Stimulated activated CD4-positive, alpha-beta T cell treated with anti-CD3 and anti-CD28 coated beads, TNF-alpha, amount 100 ng/mL, for 1 hour (primary cell): ENCODE measurements at places on chromosomes 5 and 9.

- DNase-seq: no peak
These were observed 189.6 kb downstream of the NR3C1 start for GRCh38 chr5:143213851-143214363.

DNA sequence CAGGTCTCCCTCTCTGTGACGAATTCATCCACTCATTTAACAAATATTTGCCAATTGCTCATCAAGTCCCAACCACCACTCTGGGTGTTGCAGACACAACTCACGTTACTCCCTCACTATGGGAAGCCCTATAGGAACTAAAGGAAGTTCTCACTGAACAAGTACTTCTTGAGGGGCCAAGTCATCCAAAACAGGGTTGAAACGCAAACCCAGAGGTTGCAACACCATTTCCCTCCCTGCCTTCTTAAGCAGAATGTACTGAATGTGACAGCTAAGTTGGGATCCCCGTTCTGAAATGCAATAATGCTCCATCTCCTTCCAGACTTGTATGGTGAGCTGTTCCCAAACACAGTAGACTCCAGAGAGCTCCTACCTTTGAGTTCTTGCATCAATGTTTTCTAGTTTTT, 34.3 kb downstream of the EPB41L4B start:
- DNase-seq: no peak

DNA sequence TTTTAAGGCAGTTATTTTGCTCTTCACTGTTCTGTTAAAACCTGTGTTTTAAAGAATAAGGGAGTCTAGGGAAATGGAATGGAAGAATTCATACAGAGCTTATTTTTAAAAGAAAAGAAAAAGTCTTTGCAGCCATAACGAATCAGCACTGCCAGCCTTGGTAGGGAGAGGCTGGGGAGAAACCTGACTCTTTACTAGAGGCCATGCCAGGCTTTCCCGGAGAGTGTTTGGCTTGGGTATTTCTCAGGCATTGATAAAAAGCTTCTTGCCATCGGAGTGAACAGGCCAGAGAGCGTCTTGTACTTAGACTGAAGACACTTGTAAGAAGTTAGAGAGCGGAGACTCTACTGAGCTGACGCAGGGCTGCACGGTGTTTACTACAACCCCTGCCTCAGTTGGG, 72.7 kb upstream of the NFIL3 start:
- DNase-seq: no peak

DNA sequence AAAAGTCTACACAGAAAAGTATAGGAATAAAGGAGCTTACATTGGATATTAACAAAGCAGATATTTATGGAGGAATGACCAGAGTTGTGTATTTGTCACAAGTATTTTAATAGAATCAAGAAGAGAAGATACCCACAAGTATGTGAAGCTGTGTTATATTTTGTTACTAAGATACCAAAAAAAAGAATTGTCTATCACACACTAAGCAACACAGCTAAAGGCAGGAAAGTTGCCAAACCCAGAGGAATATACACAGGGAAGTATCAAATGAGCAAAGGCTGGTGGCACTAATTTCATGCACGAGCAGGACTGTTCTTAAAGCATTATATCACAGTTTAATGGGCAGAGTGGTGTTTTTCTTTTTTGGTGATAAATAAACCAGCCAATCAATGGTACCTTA, 30.9 kb upstream of the RAI14 start:
- no peak for DNase-seq

GRCh38 chr5:61329550-61330128, 2.4 kb upstream of the ZSWIM6 start:
- DNase-seq: no peak

DNA sequence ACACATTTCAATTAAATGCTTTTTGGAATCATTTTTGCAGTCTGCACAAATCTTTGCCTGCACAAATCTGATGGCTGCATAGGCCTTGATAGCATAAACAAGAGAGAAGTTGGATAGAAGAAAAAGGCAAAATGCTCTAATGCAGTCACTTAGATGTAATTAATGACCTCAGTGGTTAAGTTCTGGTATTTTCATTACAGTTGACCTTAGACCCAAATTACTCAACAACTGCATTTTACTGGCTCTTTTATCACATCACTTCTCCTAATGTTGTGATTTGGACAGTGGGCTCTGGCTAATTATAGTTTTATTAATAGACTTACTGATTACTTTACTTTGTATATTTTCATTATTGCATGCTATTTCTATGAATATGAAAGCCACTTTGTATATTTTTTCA, 34.3 kb downstream of the NTRK2 start:
- no peak for DNase-seq

DNA sequence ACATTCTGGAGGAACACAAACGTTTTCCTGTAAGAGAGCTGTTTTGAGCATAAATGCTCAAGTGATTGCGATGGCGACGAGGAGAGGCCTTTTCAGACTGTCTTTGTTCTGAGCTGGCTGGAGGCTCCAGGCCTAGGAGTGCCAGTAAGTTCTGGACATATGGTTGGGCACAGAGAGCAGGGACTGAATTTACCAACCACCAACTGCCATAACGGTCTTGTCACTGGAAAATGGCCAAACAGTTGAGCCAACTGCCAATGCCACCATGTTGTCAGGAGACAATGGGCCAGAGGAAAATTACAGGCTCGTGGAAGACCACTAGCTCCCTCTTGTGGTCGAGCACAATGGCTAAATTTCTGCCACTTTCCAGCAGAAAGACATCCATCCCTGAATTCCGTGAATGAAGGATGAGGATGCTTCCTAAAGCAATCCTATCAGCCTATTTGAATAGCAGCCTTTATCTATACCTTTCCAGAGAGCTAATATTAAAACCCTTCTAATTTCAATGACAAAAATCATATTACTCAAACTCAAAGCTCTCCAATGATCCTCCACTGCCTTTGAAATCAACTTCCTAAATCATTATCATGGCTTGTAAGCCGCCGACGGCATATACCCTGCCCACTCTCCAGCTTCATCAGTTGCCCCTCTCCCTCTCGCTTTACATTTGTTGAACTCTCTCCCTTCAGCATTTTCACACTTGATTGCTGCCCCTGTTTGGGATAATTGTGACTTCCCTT, 66.9 kb upstream of the GLIS3 start:
- no peak for DNase-seq

GRCh38 chr9:20831028-20831427, 147.0 kb downstream of the FOCAD start:
- DNase-seq: no peak

- DNase-seq: no peak
These were observed 9.0 kb upstream of the FAF2 start for GRCh38 chr5:176438959-176439757.

DNA sequence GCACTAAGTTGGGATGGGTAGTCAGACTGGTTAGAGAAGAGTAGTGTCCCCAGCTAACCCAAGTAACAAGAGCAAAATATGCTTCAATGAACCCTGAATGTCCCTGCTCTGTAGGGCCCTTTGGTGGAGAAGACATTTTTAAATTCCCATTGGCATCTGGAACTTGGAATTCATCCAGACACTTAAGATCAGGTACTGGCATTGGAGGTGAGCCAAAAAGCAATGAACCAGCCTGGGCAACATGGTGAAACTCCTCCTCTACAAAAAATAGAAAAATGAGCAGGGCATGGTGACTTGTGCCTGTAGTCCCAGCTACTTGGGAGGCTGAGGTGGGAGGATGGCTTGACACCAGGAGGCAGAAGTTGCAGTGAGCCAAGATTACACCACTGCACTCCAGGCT, 58.9 kb upstream of the ZNF618 start:
- no peak for DNase-seq
